ENCODE measurements at places on chromosomes 11 and 22.

GRCh38 chr11:16186680-16187079, 169.7 kb downstream of the SOX6 start:
- DNase-seq = no peak

DNA sequence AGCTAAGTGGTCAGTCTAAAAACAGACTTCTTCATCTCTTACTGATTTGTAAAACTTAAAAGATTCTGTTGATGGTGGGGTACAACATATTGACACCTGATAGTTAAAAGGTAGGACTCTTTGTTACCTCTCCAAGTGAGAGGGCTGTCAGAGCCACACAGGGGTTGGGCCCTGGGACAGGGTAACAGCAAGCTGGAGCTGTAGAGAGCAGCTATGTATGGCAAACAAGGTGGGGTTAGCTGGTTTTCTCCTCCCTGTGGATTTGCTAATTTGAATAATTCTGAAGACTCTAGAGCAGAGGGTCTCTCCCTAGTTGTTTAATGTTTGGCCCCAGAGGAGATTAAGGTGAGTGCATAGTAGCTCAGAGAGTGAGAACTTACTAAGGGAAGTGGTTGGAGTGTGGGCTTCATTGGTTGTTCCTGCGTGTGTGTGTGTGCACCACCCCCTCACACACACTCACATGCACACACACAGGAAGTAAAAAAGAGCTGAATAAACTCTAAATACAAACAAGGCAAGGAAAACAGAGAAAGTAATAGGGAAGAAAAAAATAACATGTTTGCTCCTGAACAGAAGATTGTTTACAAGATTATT, 9.2 kb upstream of the GAS2 start:
- DNase-seq = no peak

DNA sequence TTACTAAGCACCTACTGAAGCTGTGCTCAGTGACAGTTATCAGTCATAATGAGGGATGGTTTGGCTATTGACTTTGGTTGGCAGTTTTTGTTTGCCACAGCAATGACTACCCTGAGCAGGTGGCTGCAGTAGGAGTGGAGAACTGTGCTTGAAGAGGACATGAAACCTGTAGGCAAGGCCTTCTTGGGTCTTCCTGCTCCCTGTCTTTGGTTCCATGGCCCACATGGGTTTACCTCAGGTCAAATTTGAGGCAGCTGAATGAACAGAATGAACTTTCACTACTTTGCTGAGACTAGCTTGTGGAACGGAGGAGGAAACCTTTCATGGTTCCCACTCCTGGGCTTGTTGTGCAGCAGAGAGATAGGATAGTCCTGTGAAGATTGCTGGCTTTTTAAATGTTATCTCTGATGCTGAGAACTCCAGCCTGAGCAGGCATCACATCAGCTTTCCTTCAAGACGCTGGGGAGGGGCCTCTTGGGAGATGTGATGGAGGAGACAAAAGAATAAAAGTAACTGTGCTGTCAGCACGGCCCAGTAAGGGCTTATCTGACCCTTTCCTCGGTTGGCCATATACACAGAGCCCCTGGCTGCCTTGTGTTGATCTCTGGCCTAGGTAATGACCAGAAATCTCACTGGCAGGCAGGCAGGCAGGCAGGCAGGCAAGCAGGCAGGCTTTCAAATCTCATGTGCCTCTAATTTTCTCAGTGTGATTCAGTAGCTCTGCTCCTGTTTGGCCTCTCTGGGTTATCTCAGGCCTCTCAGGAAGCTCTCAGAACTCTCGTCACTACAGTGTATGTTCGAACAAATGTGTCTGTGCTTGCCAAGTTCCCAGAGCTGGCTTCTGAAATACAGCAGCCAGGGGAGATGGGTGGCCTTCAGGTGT, 12.0 kb downstream of the STIM1 start:
- DNase-seq = no peak

GRCh38 chr11:1085440-1086170, 10.9 kb downstream of the MUC2 start:
- no peak for DNase-seq

GRCh38 chr11:62560566-62561103, 13.1 kb downstream of the EEF1G start:
- peak; percentile 94 for DNase-seq

- DNase-seq = no peak
These were observed 197.1 kb downstream of the ETS1 start for GRCh38 chr11:128390246-128390645.

GRCh38 chr11:31822927-31823643, 12.0 kb upstream of the PAX6 start:
- DNase-seq = no peak

DNA sequence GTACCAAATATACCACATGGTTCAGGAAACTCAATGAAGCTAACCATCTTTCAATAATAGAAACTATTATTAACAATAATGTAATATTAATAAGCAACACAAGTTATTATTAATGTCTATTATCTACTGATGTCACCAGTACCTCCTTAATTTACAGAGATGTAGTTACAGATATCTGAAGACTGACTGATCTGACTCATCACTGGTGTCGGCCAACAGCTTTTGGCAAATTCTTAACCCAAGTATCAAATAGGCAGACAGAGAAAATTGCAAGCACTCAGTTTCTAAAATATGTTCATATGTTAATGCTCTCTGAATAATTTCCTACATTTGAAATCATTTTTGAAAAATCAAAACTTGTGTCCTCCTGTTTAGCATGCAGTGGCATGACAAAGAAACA, 100.4 kb upstream of the DDI1 start:
- no peak for DNase-seq

- no peak for DNase-seq
These were observed 49.4 kb downstream of the TEAD1 start for GRCh38 chr11:12723421-12724300.

DNA sequence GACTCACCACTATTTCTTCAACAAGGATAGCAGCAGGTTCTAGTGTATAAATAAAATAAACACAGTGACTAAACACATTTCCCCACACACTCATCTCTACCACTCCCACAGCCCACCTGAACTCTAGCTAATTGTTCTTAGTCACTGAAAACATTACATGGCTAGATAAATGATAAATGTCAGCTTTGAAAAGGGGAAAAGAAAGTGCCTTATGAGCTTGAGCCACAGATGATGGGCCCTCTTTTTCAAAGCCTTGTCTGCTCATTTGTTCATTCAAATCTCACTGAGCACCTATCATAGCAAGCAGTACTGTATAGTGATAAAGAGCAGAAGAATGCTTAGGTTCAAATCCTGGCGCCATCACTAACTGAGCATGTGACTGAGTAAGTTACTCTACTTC, 58.3 kb downstream of the SIK3 start:
- no peak for DNase-seq

GRCh38 chr11:132650969-132651720, 881.2 kb downstream of the OPCML start:
- DNase-seq = no peak

DNA sequence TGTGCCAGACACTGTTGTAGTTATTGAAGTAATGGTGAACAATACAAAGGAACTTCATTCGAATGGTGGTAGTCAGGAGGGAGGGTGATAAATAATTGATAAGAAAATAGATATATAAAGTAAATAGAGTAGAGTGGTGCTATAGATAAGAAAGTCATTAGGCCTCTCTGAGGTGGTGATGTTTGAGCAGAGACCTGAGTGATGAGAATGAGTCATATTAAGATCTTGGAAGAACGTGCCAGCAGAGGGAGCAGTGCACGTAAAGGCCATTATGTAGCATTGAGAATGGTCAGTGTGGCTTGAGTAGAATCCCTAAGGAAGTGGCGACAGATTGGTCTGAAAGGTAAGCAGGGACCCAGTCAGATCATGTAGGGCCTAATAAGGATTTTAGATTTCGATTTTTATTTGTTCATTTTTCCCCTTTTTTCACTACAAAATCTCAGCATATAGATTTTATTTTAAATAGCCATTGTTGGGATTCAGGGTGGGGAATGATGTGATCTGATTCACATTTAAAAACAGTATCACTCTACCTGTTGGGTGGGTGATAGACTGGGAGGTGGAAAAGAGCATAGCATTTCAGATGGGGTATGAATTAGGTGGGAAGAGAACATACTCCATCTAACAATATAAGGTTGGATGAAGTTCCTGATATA, 44.7 kb downstream of the CCDC90B start:
- DNase-seq = no peak

DNA sequence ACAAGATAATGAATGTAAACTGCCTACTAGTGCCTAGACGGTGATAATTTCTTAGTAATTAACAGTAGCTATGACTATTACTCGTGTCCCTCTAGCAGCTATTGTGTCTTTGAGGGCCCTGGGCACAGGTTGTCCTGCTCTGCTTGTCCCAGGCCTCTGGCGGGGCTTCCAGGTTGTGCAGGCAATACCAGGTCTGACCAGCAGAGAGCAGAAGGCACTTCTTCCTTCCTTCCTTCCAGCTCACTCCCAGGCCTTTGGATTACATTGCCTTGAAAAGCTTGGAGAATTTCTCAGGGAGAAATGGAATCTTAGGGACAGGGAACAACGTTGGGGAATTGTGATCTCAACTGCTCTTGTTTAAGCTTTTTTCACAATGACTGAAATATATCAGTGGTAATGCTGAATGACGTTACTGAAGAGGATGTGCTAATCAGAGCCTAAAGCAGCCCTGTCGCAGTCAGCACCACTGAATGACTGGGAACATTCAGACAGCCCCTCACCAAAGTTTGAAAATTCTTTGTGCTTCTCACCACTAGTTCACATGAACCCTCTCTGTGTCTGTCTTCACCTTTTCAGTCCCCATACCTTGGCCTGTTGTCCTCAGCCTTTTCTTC, 8.4 kb upstream of the CCKBR start:
- DNase-seq = peak; percentile 18

- peak; percentile 67 for DNase-seq
These were observed 476.9 kb downstream of the MIAT start for GRCh38 chr22:27134315-27134701.

GRCh38 chr11:884578-885070, 26.0 kb downstream of the CHID1 start:
- DNase-seq = no peak

DNA sequence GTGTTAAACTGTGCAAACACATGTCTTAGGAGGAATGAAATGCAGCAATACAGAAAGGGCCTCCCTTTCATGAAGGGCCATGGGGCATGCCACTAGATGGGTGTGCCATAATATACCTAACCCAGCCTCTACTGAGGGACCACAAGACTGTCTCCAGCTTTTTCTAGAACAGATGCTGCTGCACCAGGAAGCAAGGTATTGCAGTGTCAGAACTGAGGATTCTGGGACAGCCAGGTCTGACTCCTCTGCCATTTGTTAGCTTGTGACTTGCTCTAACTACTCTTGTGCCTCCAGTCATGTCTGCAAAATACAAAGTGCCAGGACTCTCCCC, 53.2 kb downstream of the HIRA start:
- no peak for DNase-seq

DNA sequence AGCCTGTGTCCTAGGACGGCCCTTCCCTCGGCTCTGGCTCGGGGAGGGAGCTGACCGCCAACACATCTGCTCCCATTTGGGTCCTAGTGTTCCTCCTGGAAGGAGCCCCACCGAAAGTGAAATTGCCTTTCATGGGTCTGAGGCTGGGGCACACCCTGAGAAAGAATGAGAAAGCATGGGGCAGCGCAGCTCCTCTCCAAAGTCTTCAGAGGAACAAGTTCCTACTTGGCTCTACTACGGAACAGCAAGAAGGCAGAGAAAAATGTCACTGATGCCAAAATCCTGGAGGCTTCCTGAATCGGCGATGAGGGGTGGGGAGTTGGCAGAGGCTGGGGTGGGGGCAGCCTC, 41.5 kb upstream of the MYEOV start:
- no peak for DNase-seq

DNA sequence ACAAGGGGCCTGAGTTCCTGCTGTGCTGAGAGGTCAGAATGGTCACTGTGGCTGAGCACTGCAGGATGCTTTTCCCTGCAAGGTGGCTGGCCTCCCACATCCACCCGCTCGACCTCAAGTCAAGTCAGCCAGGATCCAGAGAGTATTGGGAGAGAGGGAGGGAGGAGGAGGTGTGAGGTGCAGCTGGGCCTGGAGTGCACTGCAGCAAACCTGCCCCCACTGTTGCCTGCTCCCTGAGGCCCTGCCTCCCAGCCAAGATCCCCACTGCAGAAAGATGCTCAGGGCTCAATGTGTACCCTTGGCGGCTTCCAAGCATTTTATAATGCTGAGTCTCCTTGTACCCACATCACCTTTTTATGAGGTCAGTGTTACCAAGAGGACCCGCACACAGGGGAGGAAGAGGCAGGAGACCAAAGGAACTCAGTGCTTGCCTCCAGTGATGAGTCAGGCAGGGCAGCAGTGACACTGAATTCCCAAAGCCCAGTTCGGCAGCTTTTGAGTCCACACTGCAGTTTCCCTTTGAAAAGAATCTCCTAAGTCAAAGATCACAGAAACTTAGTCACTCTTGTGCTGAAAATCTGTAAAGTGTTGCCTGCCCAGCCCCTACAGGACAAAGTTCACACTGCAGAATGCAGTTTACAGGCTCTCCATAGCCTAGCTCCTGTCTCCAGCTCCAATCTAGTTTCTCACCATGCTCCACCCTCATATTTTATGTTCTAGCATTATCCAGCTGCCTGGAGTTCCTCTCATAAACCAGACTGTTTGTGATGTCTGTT, 3.1 kb downstream of the ENDOD1 start:
- no peak for DNase-seq

- DNase-seq = no peak
These were observed 1.6 kb downstream of the MRPL48 start for GRCh38 chr11:73789279-73789670.

GRCh38 chr11:120128392-120129119, 9.4 kb downstream of the TRIM29 start:
- DNase-seq = peak; percentile 57

Data from BJ (cell line).